ENCODE measurements at places on chromosomes 7 and 10. TPM values are rescaled to one million over a fixed set of nuclear protein-coding genes. Genes with fewer than 3 reads are reported as not detected.

Gene ZNHIT1
- total RNA-seq, result 109 TPM

Gene CALHM1
- total RNA-seq, result not detected

Gene IRF5
- 1.7 TPM for total RNA-seq

Gene HBP1
- 112 TPM for total RNA-seq

Gene WEE2
- not detected for total RNA-seq

Gene ZNF33B
- total RNA-seq, result 10.1 TPM
